NCI-H2029 treated with DMSO at 0.1 percent for 48 hours (cell line): ENCODE measurements at places on chromosomes 16 and 17.

- DNase-seq = no peak
Measured at GRCh38 chr16:79099716-79100115, 500.8 kb downstream of the MAF start.

GRCh38 chr16:87274794-87275193 is 42.4 kb downstream of the C16orf95 start:
- DNase-seq = no peak

DNA sequence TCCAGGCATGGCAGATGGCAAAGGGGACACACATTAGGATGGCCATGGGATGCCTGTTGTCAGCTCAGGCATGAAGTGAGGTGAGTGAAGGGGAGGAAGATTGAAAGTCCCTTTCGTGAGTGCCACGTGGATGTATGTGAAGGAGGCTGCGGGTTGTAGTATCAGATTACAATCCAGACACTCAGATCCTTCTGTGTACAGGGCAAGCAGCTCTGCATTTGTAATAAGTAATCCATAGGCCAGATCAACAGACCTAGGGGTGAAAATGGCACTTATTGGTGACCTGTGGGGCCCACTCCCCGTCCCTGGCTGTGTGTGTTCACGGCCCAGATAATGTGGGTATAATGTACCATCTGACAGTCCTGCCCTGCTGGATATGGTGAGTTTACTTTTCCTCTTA is 159.5 kb downstream of the DNAH9 start:
- no peak for DNase-seq

DNA sequence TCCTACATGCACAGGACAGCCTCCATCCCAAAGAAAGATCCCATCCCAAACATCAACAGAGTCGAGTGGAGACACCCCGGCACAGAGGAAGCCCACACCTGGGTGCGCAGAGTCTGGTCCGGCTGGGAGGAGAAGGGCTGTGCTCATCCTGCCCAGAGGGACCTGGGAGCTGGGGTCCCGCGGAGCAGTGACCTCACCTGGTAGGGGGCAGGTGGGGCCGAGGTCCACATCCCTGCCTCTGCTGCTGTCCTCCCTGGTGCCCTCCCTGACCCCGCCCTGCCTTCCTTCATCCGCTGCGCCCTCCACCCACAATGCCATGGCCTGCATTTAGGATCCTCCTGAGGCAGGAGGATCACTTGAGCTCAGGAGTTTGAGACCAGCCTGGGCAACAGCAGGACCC is 2.9 kb downstream of the C16orf90 start:
- no peak for DNase-seq

GRCh38 chr17:7740481-7741001 is 23.0 kb downstream of the DNAH2 start:
- DNase-seq = no peak

DNA sequence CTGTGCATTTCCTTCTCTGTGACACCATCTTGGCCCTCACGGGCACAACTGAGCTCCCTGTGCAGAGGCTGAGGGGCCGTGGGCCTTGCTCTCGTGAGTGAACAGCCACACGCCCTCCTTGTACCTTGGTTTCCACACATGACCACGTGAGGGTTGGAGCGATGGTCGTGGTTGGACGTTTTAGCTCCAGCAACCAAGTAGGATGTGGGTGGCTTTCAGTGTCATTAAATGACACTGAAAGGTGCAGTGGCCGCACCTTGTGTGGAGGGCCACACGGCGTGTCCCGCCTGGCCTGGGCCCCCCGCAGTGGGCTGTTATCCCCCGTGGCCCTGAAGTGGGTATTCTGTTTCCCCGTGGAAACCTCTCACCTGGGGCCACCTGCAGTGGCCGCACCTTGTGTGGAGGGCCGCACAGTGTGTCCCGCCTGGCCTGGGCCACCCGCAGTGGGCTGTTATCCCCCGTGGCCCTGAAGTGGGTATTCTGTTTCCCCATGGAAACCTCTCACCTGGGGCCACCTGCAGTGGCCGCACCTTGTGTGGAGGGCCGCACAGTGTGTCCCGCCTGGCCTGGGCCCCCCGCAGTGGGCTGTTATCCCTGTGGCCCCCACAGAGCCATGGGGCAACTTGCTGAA is 28.2 kb downstream of the ACSF3 start:
- DNase-seq = no peak
